8988T (cell line): ENCODE measurements at places on chromosomes 1 and 21.

DNA sequence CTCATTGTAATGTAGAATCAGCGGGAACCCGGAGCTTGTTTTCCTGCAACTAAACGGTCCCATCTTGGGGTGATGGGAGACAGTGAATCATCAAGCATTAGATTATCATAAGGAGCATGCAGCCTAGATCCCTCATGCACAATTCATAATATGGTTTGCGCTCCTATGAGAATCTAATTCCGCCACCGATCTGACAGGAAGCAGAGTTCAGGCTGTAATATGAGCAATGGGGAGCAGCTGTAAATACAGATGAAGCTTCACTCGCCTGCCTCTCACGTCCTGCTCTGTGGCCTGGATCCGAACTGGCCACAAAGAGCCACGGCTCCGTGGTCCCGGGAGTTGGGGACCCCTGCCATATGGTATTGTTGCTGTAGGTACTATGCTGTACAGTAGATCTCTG is 1.6 kb downstream of the IFI44 start:
- no peak for DNase-seq

- no peak for DNase-seq
Measured at GRCh38 chr1:58500043-58500442, 46.5 kb downstream of the OMA1 start.

GRCh38 chr21:37435711-37436110 is 69.1 kb downstream of the DYRK1A start:
- DNase-seq = no peak

DNA sequence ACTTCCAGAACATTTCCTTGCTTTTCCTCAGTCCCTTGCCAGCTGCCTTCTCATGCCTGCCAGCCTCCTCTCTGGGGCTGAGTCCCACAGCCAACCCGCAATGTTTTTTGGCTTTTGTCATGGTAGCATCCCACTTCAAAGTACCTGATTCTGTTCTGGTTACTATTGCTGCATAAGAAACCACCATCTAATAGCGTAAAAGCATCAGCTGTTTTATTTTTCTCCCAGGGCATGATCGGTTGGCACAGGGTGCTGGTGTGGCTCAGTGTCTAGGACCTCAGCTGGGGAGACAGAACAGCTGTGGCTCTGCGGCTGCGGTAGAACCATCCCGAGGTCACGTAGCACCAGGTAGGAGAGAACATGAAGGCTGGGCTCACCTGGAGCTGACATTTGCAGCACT is 8.9 kb upstream of the PRMT2 start:
- no peak for DNase-seq

DNA sequence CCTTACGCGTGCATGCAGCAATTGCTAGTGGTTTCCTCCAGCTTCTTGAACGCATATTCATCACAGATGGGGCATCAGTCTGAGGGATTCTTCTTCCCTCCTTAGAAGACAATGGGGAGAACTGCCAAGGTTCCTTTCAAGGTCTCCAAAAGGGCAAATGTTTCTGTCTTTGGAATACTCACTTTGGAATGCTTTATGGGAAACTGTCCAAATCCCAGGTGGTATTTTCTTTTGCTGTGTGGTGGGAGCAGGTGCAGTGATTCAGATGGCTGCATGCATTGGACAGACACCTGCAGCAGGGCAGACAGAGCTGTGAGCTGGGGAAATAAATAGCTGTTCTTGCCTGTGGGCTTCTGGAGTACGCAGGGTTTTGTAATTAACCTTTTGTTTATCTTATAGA is 40.5 kb downstream of the URB2 start:
- no peak for DNase-seq

DNA sequence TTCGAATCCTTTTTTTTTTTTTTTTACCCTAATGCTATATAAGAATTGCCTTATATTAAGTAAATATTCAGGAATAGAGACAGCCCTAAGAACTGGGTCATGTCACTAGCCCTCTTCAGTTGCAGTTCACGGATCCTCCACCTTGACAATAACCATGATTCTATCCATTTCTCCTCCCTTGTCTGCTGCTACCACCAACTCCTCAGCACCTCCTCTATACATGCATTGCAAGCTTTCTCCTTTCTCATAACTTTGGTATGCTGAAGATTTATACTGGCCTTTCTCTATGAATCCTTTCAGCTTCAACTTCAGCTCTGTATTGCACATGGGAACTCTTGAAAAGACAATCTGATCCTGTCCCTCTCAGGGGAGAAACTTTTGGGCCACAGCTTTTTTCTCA is 14.3 kb upstream of the DR1 start:
- DNase-seq = no peak

- DNase-seq = no peak
Measured at GRCh38 chr1:65490231-65491009, 70.0 kb downstream of the LEPR start.

DNA sequence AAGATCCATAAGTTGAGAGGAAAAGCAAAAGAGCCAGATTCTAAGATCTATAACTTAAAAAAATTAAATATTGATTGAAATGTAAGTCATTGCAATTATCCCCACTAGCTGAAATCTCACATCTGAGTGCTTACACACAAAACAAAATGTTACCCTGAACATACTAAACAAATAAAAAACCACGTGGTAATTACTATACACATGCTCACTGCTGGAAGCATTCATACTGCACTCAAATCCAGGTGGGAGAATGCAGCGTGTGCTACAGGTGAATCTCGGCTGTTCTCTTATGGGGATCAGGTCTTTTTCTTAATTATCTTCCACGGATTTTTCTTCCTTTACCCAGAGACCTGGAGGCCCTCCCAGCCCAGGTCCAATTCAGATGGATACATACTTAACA is 74.3 kb downstream of the SDC3 start:
- no peak for DNase-seq

GRCh38 chr1:29519788-29520110 is 283.4 kb downstream of the PTPRU start:
- no peak for DNase-seq

DNA sequence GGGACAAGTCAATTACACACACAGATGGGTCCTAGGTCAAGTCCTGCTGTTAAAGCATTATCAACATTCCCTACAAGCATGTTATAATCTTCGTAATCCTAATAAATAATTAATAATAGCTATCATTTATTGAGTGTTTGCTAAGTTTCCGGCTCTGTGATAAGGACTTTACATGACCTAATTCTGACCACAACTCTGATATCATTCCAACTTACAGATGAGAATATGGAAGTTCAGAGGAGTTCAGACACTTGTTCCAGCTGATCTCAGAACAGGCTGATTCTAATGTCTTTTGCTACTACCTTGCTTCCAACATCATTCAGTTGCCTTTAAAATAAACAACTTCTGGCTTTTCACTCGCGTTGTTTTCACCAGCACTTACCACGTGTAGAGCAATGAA is 770.1 kb upstream of the CXADR start:
- DNase-seq = no peak

DNA sequence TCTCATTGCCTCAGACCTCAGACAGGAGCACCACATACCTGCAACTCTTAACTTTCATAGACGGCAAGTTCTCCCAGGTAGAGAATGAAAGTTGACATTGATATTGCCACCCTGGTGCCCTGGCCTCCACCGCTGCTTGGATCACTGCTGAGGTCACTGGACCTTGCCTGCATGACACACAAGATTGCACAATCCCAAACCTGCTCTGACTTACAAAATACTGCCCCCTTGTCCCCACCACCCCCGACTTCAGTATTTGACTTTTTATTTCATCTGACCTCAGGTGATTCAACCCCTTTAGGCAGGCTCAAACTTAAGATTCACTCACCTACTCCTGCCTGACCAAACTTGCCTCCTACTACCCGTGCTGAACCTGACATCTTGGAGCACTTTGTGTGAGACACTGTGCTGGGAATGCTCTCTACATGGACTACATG is 43.1 kb upstream of the S1PR1 start:
- DNase-seq = no peak

DNA sequence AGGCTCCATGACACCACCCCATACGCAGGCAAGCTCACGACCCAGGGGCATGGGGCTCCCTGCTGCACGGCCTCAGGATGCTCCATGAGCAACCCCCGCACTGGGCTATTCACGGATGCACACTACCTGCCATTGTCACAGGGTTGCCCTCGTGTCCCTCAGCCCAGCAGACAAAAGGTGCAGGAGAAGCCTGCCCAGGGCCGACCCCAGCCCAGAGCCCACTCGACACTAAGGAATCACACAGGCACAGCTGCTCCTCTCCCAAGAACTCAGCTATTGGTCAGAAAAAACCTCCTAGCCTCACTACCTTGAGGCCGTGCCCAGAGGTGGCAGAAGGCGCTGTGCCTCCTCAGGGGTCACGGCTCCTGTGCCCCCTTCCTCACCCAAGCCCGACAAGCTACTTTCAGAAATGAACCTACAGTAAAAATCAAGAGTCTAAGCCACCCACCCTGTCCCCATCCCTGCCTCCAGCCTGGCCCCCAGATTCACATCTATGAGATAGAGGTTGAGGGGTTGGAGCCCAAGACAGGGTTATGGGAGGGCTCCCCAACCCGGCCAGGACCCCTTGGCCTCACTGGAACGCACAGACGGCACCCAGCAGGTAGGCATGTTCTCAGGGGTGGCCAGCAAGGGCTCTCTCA is 6.4 kb upstream of the SPATC1L start:
- no peak for DNase-seq

- no peak for DNase-seq
Measured at GRCh38 chr1:226772446-226773139, 33.5 kb upstream of the ITPKB start.

DNA sequence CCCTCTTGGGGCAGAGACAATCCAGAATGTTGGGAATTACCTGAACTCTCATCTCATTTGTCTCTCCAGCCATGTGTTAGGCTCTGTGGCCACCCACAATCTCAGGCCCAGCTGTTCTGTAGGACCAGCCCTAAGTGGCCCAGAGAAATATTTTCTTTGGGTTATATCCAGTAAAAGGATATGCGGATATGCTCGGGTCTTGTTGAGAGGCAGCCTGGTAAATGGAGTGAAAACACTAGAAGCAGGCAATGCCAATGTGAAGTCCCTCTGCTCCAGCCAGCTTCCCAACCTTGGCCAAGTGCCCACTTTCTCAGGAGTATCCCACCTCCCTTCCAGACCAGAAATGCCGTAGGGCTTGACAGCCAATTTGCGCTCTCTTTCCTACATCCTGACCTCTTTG is 192.2 kb downstream of the ST6GALNAC3 start:
- no peak for DNase-seq

GRCh38 chr1:203287898-203288297 is 17.4 kb upstream of the BTG2 start:
- no peak for DNase-seq

DNA sequence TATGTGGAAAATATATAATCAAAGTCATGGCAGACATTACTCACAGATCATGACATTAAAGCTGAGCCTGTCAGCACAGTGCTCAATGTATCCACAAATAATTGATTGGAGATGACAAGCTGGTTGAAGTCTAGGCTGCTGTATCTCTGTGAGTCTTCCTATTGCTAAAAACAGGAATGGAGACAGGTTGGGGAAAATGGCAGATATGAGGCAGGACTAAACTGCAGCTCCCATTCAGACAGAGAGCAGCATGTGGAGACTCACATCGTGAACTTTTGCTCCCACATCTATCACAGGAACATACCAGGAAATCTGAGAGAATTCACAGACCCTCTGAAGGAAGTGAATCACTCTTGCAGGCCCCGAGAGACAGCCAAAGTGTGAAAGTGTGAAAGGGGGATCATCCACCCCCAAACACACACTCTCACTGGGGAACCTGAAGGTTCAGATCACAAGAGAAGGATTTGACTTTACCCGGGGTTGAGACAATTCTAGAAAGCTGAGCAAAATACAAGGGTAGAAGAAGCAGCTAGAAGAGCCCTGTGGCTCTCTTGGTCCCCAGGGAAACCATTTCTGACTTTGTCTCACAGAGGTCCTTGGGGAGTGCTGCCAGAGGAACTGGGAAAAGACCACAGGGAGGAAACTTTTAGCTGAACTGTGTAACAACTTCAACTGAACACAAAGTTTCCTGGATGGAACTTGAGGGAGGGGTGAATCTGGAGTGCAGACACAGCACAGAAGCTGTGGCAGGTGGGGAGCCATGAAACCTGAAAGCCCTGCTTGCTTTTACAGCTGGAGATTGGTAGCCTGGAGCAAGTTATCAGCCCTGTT is 173.4 kb downstream of the S1PR1 start:
- no peak for DNase-seq

- no peak for DNase-seq
Measured at GRCh38 chr1:159979257-159979656, 25.2 kb upstream of the SLAMF9 start.

GRCh38 chr1:212641956-212642355 is 33.4 kb downstream of the ATF3 start:
- DNase-seq = no peak

- DNase-seq = no peak
Measured at GRCh38 chr1:61930116-61930645, 187.9 kb downstream of the PATJ start.

DNA sequence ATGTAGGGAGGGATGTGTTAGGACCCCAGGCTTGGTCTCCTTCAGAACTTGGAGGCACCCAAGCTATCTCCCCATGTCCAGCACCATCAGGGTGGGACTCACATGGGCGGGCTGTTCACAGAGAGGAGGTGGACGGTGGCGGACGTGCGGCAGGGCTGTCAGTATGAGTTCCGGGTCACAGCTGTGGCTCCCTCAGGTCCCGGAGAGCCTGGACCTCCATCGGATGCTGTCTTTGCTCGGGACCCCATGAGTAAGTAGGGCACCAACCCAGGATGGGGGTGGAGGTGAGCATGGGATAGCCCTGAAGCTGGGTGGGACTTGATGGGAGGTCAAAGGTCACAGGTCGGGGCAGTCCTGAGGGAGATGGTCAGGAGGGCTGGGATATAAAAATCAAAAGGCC is 27.8 kb downstream of the IGFN1 start:
- DNase-seq = no peak

DNA sequence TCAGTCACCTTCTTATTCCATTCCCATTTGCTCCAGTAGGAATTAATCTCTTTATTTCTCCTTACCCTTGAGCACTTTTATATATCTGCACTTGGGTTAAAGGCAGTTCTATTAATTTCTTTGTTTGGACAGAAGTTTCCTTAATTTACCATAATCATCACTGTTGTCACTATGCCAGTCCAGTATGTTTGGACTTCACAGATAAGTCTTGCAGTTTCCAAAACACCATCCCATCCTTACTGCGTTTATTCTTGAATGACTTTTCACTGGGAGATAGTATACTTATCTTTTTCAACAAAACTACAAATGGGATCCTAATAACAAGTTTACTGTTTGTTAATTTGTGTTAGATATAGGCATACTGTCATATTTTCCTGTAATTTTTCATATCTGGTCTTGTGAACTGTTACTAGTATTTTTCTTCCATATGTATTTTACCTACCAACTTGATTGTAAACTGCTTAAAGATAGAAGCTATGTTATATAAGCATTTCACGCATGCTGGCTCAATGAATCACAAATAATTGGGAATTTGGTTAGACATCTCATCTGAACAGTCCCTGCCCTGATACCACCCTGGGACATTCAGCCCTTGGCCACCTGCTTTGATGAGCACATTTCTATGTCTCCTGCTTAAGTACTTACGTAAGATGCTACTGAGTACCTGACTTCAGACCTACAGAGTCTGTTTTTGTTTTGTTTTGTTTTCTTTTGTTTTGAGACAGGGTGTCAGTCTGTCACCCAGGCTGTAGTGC is 78.2 kb downstream of the OLFML2B start:
- no peak for DNase-seq
